Memory B cell (primary cell): ENCODE measurements at places on chromosomes 5 and 9.

DNA sequence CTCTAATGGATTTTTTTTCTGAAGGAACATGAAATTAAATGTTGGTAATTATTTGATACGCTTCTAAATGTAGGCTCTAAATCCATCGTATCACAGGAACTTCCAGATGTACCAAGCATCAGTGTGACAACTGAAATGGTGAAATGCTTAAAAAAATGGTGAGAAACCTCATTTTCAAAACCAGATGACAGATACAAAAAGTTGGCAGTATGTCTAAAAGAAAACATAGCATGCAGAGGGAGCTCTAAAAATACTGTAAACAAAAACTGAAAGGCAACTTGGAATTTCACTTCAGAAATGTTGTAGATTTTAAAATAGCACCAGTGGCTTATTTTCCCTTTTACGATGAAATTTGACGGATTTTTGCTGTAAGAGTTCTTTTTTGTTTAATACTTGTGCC lies 1043.6 kb upstream of the WWC1 start:
- H3K4me3 ChIP-seq: no peak overlapping the region
- no peaks in the 10 kb centered on the region for H3K4me1 ChIP-seq
- no peak overlapping the region for H3K27ac ChIP-seq

- no peak overlapping the region for H3K4me3 ChIP-seq
- peaks cover 10% of the 10 kb centered on the region for H3K4me1 ChIP-seq
- H3K27ac ChIP-seq: no peak overlapping the region
- no peak for DNase-seq
- no peaks in the 10 kb centered on the region for H3K36me3 ChIP-seq
- H3K27me3 ChIP-seq: no peaks in the 10 kb centered on the region
Observed at GRCh38 chr5:59786334-59786805, 107.2 kb downstream of the PDE4D start.

DNA sequence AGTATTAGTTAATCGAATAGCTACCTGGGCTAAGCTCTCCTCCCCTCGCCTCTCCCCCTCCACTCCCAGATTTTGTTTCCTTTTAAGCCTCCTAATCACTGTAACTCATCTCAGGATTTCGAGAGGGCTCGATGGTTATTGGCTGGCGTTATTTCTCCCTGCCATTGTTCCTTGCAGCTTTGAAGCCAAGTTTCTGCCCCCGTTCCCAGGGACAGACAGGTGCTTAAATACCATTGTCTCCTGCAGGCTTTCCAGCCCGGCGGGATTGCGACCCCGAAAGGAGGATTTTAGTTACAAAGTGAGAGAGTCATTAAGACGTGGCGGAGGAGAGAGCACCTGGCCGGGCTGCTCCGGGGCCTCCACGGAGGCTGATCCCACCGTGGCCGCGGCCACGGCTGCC lies 46.2 kb downstream of the ASS1 start:
- H3K27me3 ChIP-seq: peaks cover 12% of the 10 kb centered on the region
- H3K4me1 ChIP-seq: no peaks in the 10 kb centered on the region
- no peak for DNase-seq
- peaks cover 3% of the 10 kb centered on the region for H3K36me3 ChIP-seq

- H3K27ac ChIP-seq: peak overlapping the region; percentile 59
- H3K4me3 ChIP-seq: peak overlapping the region; percentile 50
- H3K36me3 ChIP-seq: no peaks in the 10 kb centered on the region
- H3K4me1 ChIP-seq: peaks cover 20% of the 10 kb centered on the region
- peaks cover 1% of the 10 kb centered on the region for H3K27me3 ChIP-seq
- DNase-seq: no peak
Observed at GRCh38 chr9:107261106-107261505, 22.0 kb upstream of the RAD23B start.

GRCh38 chr5:14364096-14364495 lies 217.5 kb upstream of the OTULINL start:
- H3K4me3 ChIP-seq: no peak overlapping the region
- H3K36me3 ChIP-seq: peaks cover 54% of the 10 kb centered on the region
- no peak for DNase-seq
- H3K27me3 ChIP-seq: no peaks in the 10 kb centered on the region
- peaks cover 14% of the 10 kb centered on the region for H3K4me1 ChIP-seq
- H3K27ac ChIP-seq: no peak overlapping the region

GRCh38 chr9:134357631-134358025 lies 31.4 kb downstream of the RXRA start:
- peaks cover 4% of the 10 kb centered on the region for H3K4me1 ChIP-seq
- H3K4me3 ChIP-seq: no peak overlapping the region
- H3K36me3 ChIP-seq: no peaks in the 10 kb centered on the region

GRCh38 chr9:16171911-16172310 lies 619.1 kb downstream of the CCDC171 start:
- H3K27ac ChIP-seq: no peak overlapping the region
- H3K36me3 ChIP-seq: no peaks in the 10 kb centered on the region
- no peak for DNase-seq
